ENCODE measurements at places on chromosomes 12 and 14. TPM values are rescaled to one million over a fixed set of nuclear protein-coding genes. Genes with fewer than 3 reads are reported as not detected.
A peak's percentile ranks its signal among the peaks of the same experiment; 100 is the strongest.

Gene COL2A1
- 49.6 TPM for polyA plus RNA-seq

Gene GPD1
- 82.4 TPM for polyA plus RNA-seq

DNA sequence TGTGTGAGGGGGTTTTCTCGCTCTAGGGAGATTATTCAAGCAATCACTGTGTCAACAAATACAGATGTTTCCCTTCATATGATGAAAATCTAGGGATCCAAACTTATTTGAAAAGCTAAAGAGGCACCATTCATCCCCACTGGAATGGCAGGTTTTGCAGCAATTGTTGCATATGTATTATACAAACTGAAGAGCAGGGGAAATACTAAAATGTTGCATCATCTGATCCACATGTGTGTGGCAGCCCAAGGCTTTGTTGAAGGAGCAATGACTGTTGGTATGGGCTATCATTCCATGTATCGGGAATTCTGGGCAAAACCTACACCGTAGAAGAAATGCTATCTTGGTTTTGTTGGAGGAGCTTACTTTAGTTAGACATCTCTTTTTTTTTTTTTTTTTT, 4.1 kb upstream of the PRPF40B start:
- DNase-seq = no peak

GRCh38 chr14:60848066-60848465, 113.5 kb downstream of the MNAT1 start:
- DNase-seq = no peak

DNA sequence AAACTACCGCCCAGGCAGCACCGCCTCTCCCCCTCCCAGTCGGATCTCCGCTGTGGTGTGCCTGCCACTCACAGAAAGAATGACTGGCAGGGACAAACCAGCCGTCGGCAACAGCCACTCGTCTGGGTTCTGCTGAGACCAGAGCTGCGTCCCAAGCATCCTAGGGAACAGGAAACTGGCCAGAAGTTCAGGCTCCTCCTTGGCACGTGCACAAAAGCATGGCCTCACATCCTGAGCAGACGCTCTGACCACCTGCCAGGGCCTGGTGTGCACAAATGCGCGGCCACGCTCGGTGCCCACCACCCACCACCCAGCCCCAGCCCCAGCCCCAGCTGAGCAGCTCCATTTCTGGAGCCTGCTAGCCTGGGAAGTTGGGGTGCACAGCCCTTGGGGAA, 214.8 kb downstream of the DPF3 start:
- DNase-seq = peak; percentile 57

- DNase-seq = no peak
Measured at GRCh38 chr14:56787530-56787929, 22.7 kb downstream of the OTX2 start.

DNA sequence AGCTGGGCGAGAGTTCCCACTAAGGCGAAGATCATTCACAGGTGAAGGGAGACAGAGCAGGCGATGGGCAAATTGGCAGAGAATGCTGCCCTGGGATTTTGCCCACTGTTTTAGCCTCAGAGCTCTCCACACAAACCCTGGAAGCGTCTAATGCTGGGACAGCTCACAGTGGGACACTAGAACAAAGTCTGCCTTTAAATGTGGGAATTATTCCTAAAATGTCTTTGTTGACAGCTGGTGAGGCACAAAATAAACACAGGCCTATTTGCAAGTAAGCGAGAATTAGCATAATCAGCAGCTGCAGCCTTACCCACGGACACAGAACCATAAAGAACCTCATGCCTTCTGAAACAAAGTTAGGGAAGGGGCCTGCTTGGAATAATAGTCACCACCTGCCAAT, 824.5 kb downstream of the AACS start:
- no peak for DNase-seq

DNA sequence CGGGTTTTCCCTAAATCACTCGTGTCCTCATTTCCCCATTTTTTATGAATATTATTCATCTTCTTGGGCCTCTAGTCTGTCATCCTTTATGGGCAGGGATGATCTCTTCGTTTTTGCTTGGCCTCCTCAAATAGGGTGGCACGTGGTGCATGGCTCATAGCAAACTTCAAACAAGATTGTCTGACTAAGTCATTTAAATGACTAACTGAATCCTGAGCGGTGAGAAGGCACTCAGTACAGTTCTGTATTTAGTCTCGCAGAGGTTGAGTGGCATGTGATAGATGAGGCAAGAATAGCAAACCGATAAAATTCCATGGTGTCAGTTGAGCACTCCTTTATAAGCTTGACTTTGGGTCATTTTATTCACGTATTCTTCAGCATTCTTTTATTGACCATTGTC, 5.7 kb upstream of the JDP2 start:
- no peak for DNase-seq

- no peak for DNase-seq
Measured at GRCh38 chr12:123444092-123445026, 7.9 kb upstream of the RILPL2 start.

GRCh38 chr12:92098594-92099380, 46.9 kb downstream of the BTG1 start:
- DNase-seq = no peak

DNA sequence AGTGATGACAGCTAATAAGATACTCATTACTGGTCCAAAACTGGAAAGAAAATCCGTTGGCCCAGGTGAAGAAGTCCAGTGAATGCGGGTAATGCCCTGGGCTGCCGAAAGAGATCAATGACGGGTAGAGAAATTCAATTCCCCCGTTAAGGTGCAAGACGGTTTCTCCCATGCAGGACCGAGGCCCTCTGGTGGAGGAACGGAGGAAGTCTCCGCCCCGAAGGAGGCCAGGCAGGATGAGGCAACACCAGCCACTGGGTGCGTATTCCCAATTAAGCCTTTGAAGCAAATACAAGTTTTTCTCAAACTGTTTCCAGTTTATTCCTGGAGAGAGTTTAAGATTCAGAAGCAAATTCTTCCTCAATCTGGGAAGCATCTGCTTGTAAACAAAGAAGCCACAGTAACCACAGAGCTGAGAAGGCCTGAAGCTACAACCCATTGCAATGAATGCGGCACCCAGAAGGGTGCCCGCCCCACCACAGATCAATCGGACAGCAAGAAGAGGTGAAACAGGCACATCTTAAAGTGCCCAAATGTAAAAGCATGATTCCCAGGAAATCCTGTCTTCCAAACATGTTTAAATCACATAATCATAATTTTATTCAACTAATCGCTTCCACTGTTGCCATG, 118.5 kb downstream of the TTC7B start:
- peak; percentile 88 for DNase-seq

- DNase-seq = peak; percentile 85
Measured at GRCh38 chr12:27652174-27652763, 44.0 kb upstream of the REP15 start.

DNA sequence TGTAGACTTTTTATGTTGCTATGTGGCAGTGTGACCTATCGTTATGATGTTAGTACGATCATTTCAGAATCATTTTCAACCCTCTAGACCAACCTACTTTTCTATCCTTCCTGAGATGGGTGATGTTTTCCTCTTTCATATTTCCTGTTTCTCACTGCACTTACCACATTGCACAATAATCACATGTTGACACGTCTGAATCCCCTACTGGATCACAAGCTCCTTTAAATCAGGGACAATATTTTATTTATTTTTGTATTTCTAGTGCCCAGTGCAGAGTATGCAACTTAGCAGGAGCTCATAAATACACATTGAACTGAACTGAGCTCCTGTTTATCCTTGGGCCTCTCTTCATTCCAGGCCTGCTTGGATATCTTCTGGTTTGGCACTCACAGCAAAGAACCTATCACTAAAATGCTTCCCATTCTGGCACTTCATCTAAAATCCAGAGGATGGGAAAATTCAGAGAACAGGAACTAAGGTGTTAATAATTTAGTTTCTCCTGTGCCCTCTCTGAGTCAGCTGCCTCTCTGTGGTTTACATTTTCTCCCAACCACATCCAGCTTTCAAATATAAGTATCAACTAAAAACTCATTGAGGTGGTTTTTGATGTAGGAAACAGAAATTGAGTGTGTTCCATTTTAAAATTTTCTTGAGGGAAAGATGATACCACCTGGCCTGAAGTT, 69.4 kb upstream of the DYRK2 start:
- no peak for DNase-seq
